SK-N-SH treated with all-trans-retinoic acid at 6 μM for 48 hours (cell line): ENCODE measurements at places on chromosomes 2 and 18.

- ATAC-seq, result no peak
These were observed 4.4 kb downstream of the CHPF start for GRCh38 chr2:219538956-219539788.

- ATAC-seq, result no peak
These were observed 413.0 kb upstream of the MEX3C start for GRCh38 chr18:51610481-51610880.

- no peak for ATAC-seq
These were observed 226.0 kb upstream of the TANK start for GRCh38 chr2:160934263-160934662.

GRCh38 chr2:241678784-241679540 lies 7.7 kb downstream of the DTYMK start:
- no peak for ATAC-seq

DNA sequence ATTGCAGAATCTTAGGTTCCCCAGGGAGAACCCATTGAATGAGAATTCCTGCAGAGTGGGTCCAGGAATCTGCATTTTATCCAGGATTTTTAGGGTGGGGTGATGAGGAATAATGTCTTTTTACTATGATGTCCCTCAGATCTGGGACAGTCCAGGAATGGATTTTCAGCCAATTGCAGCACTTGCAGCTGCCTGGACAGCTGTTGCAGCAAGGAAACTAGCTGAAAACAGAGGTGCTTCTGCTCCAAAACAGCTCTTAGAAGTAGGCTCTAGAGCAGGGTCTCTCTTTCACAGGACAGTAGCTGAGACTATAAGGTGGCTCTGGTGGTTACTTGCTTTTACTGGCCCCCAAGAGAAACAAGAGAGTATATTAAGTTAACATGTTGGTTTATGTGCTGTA lies 9.1 kb downstream of the GLI2 start:
- ATAC-seq, result no peak

GRCh38 chr2:190343536-190344275 lies at the start of gene INPP1:
Gene INPP1, plus strand, starts transcription at chr2:190343589. Its CDS starts 16,514 bp downstream, at chr2:190360103.
- peak; percentile 84 for ATAC-seq

- ATAC-seq, result no peak
These were observed 4.5 kb downstream of the NDUFV2 start for GRCh38 chr18:9106800-9107584.

- no peak for ATAC-seq
These were observed 163.4 kb downstream of the LRRTM1 start for GRCh38 chr2:80141007-80141726.

GRCh38 chr2:98438190-98439133 lies 6.2 kb upstream of the INPP4A start:
- no peak for ATAC-seq

DNA sequence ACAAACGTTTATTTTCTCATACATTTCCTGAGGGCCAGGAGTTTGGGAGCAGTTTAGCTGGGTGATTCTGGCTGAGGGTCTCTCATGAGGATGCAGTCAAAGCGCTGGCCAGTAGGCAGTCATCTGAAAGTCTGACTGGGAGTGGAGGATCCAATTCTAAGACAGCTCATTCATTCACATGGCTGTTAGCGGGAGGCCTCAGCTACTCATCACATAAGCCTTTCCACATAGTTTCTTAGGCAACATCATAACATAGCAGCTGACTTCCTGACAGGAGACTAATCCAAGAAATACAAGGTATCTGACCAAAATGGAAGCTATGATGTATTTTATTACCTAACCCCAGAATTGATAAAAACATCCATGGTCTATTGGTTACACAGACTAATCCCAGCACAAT lies 2.9 kb upstream of the MRPL44 start:
- no peak for ATAC-seq

GRCh38 chr2:64650722-64651338 lies 2.9 kb downstream of the SERTAD2 start:
- no peak for ATAC-seq

DNA sequence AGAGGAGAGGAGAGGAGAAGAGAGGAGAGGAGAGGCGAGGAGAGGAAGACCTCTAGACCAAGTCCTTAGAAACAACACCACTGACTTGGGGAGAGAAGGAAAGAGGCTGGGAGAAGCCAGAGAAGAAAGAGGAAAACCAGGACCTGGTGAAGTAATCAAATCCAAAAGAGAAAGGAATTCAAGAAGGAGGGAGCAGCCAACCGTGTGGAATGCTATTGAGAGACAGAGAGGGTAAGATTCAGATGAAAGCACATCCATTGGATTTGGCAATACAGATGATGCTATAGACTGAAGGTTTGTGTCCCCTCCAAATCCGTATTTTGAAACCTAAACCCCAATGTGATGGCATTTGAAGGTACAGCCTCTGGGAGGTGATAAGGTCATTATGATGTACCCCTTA lies 50.7 kb downstream of the GALNT14 start:
- ATAC-seq, result no peak

DNA sequence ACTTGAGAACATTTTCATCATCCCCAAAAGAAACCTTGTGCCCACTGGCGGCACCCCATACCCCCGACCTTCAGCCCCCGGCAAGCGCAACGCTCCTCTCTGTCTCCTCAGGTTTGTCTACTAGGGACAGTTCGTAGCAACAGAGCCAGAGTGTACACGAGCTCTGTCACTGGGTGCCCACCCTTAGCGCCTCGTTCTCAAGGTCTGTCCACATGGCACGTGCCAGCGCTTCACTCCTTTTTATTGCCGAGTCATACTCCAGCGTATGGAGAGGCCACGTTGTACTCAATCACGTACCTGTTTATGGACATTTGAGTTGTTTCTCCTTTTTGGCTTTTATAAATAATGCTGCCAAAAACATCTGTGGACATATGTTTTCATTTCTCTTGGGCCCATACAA lies 30.3 kb upstream of the GPC1 start:
- no peak for ATAC-seq

- ATAC-seq, result no peak
These were observed 533.1 kb downstream of the RNF144A start for GRCh38 chr2:7450188-7450832.

DNA sequence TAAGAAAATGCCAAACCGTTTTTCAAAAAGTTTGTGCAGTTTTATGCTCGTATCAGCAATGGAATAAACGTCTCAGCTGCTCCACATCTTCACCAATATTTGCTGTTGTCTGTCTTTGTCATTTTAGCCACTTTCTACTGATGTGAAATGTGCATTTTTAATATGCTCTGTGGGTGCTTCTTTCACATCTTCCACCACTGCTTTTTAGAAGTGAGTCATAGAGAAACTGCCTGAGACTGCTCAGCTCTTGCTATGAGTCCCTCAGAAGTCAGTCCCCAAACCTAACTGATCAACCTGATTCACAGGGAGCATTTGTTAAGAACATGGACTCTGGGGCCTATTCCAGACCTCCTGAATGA lies 41.0 kb upstream of the EPC2 start:
- no peak for ATAC-seq

DNA sequence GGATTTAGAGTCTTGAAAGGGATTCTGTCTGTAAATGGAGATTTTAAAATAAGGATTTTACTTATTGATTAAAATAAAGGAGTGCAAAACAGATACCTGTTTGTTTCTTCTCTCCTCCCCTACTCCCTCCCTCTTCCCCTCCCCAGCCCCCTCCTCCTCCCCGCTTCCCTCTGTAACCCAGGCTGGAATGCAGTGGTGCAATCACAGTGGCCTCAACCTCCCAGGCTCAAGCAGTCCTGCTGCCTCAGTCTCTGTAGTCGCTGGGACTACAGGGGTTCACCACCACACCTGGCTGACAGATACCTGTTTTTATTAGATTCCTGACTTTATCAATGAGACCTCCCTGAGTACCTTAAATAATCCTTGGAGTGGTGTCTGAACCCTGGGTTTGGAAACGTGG lies 57.1 kb downstream of the OXER1 start:
- ATAC-seq, result no peak

GRCh38 chr2:4792126-4792525 lies 900.1 kb upstream of the SOX11 start:
- ATAC-seq, result no peak

DNA sequence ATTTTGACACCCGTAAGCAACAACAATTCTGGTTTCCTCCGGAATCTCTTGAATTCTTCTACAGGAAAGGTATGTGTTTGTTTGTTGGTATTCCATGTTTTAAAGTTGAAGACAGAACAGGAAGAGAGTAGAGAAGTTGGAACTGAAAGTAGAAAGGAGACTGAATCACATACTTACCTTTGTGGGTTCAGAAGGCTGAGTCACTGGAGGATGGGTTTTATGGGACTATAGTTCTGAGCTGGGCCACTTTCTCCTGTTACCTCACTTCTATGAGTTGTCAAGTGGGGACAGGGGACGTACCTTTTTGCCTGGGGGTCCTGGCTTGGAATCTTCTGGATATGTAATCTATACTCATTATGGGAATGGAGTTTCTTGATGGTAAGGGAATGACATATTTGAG lies 40.9 kb downstream of the KDM3A start:
- no peak for ATAC-seq

GRCh38 chr2:215951558-215951957 lies 61.8 kb downstream of the MREG start:
- no peak for ATAC-seq

GRCh38 chr18:51453594-51453993 lies 256.1 kb upstream of the MEX3C start:
- no peak for ATAC-seq

DNA sequence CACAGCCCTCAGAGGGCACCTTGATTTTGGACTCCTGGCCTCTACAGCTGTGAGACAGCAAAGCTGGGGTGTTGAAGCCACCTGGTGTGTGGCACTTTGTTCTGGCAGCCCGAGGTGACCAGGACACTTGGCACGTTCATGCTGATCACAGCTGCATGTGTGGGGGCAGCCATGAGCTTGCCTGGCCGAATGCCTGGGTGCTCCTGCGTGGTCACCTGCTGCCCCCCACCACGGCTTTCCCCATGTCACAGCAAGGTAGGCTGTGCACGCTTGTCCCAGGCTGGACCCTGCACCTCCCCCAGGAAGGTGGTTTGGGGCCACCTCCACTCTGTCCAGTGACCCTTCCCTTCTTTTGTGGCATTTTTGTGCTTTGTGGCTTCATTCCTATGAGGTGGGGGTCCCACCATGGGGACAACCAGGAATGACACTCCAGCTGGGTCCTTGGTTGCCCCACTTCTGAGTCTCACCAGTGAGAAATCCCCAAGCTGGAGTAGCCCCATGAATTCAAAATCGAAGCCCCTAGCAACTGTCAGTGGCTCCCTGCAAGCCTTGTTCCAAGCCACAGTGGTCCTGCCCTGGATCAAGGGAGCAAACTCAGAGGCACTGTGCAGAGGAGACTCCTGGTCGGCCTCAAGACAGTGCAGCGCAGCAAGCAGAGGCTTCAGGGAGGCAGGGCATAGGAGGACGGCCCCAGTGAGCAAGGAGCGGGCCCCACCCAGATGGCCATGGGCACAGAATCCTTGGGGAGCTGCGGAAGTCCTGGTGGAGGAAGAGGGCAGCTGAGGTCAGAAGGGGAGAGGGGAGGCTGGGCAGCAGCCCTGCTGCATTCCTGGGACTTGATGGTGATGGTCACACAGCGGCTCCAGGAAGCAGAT lies 121.4 kb upstream of the HS6ST1 start:
- ATAC-seq, result no peak

- ATAC-seq, result peak; percentile 51; the same call in 2 of the 3 replicates
These were observed 198.1 kb downstream of the PDE1A start for GRCh38 chr2:182228741-182229140.

DNA sequence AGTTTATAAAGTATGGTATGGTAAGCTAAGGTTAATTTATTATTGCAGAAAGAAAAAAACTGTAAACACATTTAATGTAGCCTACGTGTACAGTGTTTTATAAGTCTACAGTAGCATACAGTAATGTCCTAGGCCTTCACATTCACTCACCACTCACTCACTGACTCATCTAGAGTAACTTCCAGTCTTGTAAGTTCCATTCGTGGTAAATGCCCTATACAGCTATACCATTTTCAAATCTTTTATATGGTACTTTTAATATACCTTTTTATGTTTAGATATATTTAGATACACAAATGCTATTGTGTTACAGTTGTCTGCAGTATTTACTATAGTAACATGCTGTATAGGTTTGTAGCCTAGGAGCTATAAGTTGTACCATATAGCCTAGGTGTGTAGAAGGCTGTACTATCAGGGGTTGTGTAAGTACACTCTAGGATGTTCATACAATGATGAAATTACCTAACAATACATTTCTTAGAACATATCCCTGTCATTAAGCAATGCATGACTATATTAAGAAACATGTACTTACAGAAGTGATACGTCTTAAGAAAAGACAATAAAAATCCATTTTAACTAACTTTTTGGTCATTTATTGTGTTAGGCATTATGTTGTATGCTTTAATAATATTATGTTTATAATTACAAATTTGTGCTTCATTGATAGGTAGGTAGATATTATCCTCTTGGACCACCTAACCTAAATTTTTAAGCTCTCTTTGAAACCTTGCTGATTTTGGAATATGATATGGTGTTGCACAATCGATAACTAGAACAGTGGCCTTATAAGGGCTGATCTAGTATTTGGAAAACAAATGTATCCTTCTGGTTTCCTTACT lies 51.9 kb downstream of the VRK2 start:
- no peak for ATAC-seq

- no peak for ATAC-seq
These were observed 97.0 kb upstream of the ATL2 start for GRCh38 chr2:38474021-38474456.

- ATAC-seq, result no peak
These were observed 421.0 kb downstream of the ZNF521 start for GRCh38 chr18:24930971-24931370.

GRCh38 chr18:22828171-22828570 lies 105.0 kb upstream of the RBBP8 start:
- ATAC-seq, result no peak

- ATAC-seq, result no peak
These were observed 298.1 kb downstream of the TGIF1 start for GRCh38 chr18:3748086-3748485.

DNA sequence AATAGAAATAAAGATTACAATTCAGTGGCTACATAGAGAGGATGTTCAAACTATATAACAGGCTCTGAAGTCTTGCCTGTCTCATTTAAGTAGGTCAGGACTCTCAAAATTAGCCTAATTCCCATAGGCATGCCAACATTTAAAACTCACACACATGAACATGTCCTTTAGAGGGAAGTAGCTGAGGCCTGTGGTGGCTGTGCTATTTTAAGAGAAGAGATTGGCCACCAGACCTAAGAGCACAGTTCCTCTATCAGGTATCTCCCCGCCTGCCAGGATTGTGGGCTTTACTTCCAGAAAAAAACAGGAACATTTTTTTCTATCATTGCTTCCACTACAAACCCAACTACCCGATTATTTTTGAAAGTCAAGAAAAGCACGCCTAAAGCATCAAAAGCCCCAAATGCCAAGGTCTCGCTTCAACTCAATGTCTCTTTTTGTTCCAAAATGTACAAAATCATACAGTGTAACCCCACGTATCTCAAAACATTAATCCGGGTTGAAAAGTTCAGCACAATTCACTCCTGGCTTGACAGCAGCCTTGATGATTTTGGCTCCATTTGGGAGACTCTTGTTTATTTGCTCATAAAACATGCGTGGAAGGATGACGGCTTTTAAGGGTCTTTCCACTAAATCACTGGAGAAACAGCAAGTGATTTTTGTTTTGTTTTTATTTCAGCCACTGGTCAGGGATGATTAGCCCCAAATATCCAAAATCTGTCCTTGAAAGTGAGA lies 15.3 kb downstream of the FHL2 start:
- ATAC-seq, result no peak
